ENCODE measurements at places on chromosomes 4 and X.
A peak's percentile ranks its signal among the peaks of the same experiment; 100 is the strongest.

DNA sequence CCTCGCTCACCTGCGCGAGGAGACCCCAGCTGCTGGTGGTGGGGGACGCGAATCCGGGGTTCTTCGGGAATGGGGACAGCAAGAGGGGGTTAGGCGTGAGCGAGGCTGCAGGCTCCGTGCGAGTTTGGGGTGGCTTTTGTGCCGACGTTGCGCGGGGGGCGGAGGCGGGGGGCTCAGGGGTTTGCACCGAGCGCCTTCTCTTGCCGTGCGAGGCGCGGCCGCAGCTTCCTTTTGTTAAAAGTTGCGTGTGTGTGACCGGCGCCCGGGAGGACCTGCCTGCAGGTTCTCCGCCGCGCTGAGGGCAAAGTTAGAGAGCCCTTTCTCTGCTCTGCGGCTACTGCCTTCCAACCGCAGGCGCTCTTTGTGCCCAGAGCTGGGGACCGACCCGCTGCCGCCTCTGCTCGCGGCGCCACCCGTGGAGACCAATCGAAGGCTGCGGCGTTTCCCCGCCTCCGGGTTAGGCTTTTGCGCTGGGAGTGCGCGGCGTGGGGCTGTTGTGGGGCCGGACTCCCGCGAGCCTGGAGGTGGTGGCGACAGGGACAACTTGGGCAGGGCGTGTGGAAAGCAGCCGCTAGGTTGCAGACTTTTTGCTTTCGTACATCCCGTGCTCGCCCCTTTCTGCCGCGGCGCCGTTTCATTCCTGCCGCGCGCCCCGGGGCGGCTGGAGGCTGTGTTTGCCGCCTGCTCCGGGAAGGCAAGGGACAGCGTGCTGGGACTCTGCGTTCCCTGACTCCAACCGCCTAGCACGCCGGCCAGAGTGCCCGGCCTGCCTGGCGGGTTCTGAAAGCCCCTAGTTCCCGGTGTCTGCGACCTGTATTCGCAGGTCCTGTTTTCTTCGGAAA is 716 bp downstream of the KIT start:
- DNase-seq, result peak; percentile 91

DNA sequence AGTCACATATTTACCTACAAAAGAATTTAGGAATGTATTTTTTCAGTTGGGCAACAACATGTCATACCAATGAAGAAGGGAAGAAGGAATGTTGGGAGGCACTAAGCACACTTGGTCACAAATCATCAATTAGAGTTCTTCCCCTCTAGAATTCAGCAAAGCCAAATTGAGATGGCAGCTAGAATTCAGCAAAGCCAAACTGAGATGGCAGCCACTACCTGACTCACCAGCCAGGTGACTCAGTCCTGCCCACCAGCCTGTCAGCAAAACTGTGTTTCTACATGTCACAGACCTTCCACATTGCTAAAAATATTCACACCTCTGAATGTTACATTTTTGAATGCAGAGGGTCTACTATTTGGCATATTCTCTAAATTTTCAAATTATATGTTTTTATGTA is 63.2 kb upstream of the NOCT start:
- DNase-seq, result no peak

GRCh38 chr4:6885953-6886557 is 23.6 kb upstream of the TBC1D14 start:
- peak; percentile 43 for DNase-seq

DNA sequence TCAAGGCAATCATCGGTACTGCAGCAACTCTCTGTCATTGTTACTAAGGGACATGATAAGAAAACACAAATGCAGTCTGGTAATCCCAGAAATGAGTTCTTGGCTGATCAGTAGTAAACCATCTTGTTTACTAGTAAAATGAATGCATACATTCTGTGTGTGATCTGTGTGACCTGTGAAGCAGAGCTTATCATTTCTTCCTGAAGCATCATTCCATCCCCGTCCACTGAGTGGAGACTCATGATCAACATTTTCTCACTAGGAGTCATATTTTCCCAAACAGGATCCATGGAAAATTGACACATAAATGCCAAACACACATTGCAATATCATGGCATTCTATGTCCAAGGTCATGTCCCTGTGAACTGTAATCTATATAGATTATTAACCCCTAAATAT is 226.1 kb downstream of the ANKRD50 start:
- no peak for DNase-seq

DNA sequence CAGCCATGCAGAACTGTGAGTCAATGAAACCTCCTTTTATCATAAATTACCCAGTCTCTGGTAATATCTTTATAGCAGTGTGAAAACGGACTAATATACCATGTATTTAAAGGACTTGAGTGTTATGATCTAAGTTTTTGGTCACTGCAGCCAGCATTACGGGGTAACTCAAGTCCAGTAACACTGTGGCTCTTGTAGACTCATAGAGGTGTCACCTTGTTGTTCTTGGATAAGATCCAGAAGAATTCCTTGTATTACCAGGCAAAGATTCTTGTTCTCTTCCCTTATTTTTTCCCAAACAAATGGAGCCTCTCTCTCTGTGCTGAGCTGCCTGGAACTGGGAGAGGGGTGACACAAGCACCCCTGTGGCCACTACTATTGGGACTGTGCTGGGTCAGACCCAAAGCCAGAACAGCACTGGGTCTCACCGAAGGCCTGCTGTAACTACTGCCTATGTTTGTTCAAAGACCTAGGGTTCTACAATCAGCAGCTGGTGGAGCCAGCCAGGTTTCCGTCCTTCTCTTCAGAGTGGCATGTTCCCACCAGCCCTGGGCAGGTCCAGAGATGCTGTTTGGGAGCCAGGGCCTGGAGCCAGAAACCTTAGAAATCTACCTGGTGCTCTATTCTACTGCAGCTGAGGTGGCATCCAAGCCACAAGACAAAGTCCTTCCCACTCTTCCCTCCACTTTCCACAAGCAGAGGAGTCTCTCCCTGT is 43.7 kb upstream of the MED14 start:
- no peak for DNase-seq

DNA sequence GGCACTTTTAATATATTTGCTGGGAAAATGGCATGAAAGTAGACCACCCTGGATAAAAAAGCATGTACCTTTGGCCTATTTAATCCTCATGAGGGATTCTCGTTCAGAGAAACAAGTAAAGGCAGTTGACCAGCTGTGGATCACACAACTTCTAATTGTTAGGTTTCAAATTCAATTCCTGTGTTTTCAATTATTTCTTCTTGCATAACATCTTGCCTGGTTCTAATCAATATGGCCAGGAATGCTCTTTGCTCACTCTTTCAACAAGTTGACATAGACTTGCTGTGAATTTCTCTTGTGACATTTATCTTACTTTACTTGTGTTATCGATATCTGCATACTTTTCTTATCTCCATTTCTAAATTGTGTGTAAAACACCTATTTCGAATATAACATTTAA is 211.8 kb downstream of the SLC7A11 start:
- DNase-seq, result no peak

DNA sequence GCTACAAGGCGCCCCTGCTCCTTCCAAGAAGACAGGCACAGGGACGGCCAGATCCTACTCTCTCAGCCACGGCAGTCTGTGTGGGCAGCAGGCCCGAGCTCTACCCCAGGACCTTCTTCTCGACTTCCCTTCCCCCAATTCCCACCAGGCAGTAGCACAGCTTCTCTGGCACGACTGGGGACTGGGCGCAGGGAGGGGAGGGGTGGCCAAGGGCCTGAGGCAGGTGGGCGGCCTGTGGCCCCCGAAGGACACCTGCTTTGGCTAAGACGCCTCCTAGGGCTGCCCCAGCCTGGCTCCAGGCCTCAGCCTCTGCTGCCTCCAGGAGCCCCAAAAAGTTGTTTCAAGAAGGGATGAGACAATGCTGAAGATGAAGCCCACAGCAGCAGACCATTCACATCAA is 24.2 kb upstream of the IRF2 start:
- DNase-seq, result no peak

GRCh38 chr4:73714647-73715046 is 25.7 kb upstream of the CXCL8 start:
- no peak for DNase-seq

Measured in ELF-1 (cell line).